ENCODE measurements at places on chromosomes 4 and X.

GRCh38 chrX:69133921-69134542 is 31.2 kb downstream of the PJA1 start:
- no peak for DNase-seq

DNA sequence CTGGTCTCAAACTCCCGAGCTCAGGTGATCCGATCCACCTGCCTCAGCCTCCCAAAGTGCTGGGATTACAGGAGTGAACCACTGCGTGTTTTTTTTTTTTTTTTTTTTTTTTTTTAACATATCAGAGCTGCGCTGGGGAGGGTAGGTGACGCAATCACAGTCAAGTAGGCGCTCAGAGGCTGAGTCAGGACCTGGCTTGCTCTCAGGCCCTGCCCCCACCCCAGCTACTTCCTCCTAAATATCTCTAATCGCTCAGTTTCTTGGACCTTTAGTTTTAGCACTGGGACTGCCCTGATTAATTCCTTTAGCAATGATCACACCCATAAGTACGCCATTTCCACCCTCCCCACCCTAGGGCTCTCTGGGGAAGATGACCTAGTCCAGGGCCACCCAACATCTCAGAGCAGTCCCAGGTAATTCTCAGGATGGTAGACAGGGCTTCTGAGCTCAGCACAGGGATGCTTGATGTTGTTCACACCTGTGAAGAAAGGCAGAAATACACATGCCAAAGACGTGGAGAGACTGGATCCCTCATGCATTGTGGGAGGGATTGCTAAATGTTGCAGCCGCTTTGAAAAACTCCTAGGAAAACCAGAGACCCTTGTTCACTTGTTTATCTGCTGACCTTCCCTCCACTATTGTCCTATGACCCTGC is 50.2 kb downstream of the DDX3X start:
- no peak for DNase-seq

GRCh38 chrX:102008901-102009300 is 77.1 kb upstream of the ZMAT1 start:
- no peak for DNase-seq

DNA sequence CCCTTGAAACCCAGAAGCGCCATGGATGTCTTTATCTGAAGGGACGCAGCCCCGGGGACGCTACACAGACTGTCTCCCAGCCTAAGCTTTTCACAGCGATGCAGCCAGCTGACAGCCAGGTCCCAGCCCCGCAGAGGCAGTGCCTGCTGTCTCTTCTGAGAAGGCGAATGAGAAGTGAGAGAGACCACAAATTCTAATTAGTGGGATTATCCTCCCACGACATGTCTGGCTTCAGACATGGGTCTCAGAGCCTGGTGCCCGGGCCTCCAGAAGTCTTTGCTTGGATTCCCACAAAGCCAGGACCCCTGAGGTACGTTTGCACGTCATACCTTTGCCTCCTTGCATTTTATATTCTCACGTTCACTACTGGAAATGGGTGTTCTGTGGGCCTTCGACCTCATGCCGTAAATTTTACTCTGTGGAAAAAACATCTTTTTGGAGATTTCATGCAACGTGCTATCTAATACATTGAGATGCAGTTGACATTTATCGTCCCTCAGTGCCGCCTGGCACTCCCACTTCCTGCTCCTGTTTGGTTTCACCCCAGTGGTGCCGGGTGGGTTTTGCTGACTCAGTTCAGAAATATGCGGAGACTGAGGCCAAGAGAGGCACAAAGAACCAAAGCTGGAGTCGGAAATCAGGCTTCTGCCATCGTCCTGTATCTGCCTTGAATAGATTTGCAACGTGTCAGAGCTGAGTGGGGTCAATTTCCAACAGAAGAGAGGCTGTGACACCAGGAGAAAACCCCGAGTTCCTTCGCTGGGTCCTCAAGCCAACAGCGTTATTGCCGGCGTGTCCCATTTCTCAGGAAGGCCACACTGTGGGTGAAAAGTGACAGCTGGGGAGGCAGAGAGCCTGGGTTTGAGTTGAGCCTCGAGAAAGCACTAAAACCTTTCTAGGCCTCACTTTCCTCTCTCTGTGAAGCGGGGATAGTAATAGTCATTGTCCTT is 114.4 kb downstream of the STK32B start:
- no peak for DNase-seq

DNA sequence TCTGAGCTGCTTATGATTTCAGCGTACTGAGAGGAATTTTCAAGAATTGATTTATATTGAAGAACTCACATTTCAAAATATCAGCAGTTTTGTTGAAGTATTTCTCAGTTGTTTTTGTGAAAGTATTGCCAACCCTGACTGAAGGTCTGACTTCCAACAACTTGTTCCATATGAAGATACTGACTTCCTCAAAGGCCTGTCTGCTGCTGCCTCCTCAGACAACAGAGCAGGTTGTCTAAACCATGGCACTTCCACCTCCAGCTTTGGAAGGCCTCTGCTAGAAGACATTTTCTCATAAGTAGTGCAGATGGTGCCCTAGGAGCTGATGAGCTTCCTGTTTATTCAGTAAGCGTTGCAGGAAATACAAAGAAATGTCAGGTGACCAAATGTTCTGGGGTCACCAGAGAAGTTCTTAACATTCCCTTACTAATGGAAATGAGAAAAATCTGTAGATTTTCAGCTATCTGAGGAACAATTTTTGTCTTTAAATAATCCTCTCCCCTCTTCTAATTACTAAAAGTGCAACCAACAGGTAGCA is 28.8 kb downstream of the FGF2 start:
- no peak for DNase-seq

- no peak for DNase-seq
Observed at GRCh38 chrX:54564936-54565335, 34.9 kb downstream of the GNL3L start.

DNA sequence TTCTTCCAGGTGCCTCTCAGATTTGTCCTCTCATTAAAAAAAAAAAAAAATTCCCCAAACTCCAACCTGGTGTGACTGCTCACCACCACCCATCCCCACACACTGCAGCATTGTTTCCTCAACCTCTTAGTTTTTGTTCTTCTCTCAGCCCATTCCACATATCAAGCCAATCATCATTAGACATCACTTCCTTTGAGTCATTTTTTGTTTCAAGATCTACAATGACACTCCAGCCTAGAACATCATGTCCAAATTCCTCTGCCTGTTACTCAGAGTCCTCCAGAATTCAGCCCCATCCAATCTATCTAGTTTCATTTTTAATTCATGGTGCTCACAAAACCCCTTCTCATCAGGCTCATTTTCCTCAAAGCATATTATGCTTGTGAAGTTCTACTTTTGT is 262.5 kb upstream of the TEX13A start:
- no peak for DNase-seq

DNA sequence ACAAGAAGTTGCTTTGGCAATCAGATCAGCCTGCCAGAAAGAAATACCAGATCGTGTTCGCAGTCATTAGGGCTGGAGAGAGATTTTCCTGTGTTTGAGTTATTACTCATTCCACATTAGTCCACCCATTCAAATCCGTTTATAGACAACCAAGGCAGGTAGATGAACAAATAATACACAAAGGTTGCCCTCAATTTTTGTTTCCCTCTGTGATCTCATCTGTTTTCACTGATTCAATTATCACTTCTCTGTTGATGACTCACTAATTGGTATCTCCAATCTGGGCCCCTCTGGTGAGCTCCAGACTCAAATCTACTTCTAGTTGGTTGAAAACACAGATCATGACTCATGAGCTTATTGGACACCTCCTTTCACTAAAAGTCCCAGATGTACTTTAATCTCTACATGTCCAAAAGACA is 54.5 kb downstream of the CHM start:
- DNase-seq: no peak

DNA sequence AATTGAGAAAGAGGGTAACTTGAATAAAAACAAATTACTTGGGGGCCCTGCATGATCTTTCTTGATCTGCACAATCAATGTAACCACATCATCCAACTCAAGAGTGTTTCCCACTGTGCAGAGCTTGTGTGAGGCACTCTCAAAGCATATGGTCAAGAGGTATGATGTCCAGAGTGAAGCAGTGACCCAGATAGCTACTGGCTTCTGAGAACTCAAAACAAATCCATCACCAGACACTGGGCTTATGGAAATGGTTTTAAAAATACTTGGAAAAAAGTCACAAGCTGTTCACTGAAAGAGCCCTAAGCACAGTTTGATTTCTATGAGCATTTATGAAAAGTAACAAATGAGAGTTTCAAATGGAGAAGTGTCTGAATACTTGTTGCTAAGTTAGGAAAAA is 361.0 kb downstream of the GRXCR1 start:
- no peak for DNase-seq

DNA sequence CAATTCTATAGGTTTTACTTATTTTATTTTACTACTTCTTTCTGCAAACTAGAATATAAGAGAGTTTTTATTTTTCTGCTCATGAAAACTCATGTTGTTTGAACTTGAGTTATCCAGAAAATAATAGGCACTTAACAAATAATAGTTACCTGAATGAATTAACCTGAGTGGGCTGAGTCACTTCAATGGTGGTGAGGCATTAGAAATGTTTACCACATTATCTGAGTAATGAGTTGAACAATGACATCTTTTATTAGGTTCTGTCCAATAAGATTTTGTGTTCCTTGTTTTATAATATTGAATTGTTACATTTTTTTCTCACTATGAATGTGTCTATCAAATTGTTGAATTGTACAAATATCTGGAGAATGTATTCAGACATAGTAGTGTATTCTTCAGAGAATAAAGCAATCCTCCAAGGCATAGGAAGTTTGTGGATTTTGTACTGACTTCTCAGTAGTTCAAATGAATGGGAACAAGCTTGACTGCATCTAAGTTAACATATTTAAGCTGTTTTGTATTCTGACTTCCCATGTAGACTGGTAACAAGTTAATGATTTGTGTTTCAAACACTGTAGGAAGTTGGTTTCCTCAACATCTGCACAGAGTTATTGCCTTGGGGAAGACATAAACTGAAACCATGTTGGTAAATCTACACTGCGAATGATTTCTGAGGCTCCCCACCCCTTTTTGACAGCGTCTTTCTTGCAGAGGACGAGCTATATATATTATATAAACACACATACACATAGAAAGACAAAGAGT is 1808.9 kb upstream of the TENM3 start:
- peak; percentile 16 for DNase-seq

DNA sequence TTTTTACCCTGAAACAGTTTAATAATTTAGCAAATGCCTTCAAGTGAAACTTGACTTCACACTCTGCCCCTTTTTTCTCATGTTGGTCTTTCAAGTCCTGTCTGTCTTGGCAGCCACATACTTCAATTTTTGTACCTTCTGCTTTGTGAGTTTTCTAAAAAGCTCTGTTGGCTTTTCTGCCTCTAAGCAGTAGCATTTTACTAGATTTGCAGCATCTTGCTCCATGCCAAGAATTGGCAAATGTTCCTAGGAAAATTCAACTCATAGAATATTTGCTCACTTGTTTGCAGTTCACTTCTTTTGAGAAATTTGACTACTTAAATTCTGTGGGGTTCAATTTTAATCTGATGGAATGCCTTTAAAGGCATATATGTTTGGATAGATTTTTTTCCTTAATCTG is 59.2 kb downstream of the FAM47A start:
- no peak for DNase-seq

- DNase-seq: no peak
Observed at GRCh38 chr4:109174224-109174953, 128.1 kb downstream of the COL25A1 start.

GRCh38 chrX:136353526-136354093 is 52.8 kb downstream of the ADGRG4 start:
- no peak for DNase-seq

DNA sequence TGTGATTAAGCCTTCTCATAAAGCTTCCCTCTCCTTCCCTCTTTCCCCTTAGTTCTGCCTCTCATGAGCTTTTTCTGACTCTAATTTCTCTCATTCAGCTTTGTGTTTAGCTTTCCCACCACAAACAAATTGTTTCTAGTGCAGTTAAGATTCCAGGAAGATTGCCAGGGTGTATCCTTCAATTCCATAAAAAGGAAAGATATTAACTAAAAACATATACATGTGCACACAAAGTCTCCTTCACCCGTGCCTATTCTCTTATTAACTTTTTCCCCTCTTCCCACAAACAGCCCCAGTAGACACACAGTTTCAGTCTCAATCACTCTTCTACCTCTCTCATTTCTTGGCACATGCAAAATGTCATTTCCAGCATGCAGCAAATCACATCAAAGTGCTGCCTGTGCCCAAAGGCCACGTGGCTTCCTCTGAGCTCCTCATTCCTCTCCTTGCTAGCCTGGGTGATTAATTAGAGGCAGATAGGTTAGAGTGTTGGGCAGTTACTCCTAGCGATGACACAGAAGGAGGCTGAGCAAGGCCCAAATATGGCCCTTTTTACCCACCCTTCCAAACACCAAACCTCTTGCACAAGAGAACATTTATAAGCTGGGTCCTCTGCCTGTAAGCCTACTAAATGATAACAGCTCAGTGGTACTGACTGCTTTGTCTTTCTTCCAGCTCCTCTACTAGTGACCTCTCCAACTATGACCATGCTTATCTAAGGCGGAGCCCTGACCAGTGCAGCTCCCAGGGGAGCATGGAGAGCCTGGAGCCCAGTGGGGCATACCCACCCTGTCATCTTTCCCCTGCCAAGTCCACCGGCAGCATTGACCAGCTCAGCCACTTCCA is 159.6 kb downstream of the SOWAHB start:
- peak; percentile 30 for DNase-seq

- DNase-seq: no peak
Observed at GRCh38 chrX:107683124-107683895, 55.0 kb downstream of the PRPS1 start.

DNA sequence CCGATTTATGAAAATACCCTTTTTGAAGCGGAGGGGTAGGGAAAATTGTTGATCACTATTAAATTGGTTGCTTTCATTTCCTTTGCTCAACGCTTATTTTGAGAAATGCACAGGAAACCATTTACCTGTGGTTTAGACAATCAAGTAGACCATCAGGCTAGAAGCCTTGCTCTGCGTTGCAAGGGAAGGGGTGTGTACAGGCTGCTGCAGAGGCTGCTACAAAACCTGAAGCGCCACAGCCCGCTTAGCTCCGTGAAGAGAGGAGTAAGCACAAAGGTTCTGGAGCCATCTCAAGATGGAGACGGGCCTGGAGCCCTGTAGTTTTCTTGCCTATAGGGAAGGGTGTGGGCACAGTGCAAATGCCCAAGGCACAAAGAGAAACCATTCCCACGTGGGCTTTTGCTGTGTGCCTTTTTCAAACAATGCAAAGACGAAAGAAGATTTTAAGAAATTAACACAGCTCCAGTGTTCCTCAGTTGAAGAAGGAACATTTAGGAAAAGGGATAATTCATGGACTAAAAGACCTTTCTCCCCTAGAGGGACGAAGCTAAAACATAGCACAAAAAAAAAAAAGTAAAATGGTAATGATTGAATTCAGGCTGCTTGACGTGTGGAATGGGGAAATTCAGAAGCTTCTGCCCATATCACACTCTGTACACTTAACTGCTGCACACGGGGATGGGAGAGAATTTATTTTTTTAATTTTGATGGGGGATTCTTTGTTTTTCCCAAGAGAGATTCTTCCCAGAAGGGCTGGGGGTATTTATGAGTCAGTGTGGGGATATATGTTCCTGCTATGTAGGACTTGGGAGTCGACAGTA is 3.5 kb downstream of the TMSB4X start:
- DNase-seq: no peak

- no peak for DNase-seq
Observed at GRCh38 chr4:24519649-24520048, 64.7 kb downstream of the DHX15 start.
